HT-29 (cell line): ENCODE measurements at places on chromosomes 4 and X. TPM values are rescaled to one million over a fixed set of nuclear protein-coding genes. Genes with fewer than 3 reads are reported as not detected.

Gene TACR3
- not detected in 2 replicates for total RNA-seq

Gene PAGE2
- not detected in 2 replicates for total RNA-seq

Gene RAB40A
- not detected in 2 replicates for total RNA-seq

Gene PARM1
- total RNA-seq = 1.0 and 1.1 TPM in 2 replicates

Gene GSX2
- total RNA-seq = not detected in 2 replicates

Gene CXorf49B
- not detected in 2 replicates for total RNA-seq
